ENCODE measurements at places on chromosomes 7 and 10. TPM values are rescaled to one million over a fixed set of nuclear protein-coding genes. Genes with fewer than 3 reads are reported as not detected.

The BHLHA15 gene
- total RNA-seq, result 247 TPM

DNA sequence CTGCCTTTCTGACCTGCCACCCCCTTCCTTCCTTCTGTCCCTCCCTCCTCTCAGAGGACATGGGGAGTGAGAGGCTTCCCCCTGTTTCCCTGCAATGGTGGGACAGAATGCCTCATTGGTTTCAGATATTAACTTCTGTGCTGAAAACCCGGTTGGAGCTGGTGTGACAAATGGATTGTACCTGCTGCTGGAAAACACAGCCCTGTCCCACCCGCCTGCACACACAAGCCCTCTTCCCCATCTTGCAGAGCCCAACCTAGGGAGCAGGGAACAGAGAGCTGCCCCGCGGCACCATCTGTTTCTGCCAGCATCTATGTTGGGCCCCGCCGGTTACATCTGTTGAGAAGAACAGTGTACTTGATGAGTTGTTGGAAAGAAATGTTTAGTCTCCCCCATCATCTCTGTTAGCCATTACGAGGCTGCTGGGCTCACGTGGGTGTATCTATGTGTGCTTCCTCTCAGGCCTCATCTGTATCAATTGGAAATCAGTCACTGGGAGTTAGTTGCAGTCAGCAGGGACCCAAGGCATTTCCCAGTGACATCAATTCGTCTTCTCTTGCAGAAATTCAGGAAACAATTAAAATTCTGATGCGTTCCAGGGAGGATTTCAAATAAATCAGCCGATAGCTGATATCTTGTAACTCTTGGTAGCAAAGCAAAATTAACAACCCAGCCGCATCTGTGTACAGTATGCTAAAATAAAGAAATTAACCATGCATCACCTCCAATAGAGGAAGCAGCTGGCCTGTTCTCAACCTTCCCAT, 725.6 kb upstream of the GALNT17 start:
- H3K4me1 ChIP-seq, result no peaks in the 10 kb centered on the region
- no peak overlapping the region for H3K27ac ChIP-seq
- no peaks in the 10 kb centered on the region for H3K36me3 ChIP-seq
- DNase-seq, result no peak

- H3K4me3 ChIP-seq, result no peak overlapping the region
- no peak overlapping the region for H3K27ac ChIP-seq
- peaks cover 5% of the 10 kb centered on the region for H3K36me3 ChIP-seq
- no peaks in the 10 kb centered on the region for H3K27me3 ChIP-seq
- no peaks in the 10 kb centered on the region for H3K4me1 ChIP-seq
- DNase-seq, result no peak
Observed at GRCh38 chr10:110286841-110287240, 17.9 kb downstream of the SMNDC1 start.

DNA sequence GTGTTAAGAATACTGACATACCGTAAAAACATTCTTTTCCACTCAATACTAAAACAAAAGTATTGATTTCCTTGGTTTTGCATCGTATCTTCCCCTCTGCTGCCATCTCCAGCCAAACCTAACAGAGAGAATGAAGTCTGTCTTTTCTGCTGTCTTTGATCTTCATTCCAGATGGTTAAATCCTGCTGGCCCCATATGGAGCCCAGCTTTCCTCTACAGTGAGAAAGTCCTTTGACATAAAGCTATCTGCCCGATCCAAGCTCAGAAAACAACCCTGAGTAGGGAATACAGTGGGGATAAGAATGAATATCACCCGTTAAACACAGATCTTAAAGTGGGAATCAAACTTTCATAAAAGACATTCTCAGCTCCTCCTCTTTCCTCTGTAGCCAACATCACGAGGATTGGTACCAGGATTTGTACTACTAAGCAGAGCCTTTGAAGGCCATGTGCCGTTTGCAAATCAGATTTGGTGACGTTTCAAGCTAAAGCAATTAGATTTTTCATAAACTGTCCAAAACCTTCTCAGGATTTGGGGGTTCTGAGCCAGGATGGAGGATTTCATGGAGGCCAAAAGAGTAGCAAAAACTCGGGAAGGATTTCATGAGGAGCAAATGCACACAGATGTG, 30.8 kb upstream of the GPAM start:
- H3K27me3 ChIP-seq, result no peaks in the 10 kb centered on the region
- DNase-seq, result no peak
- H3K4me1 ChIP-seq, result no peaks in the 10 kb centered on the region
- no peak overlapping the region for H3K27ac ChIP-seq
- H3K4me3 ChIP-seq, result no peak overlapping the region

All from body of pancreas (tissue), 4 donors.